Cortex of kidney (tissue), 1 donor: ENCODE measurements at places on chromosomes 11 and 22.

- DNase-seq, result no peak
Observed at GRCh38 chr22:22156716-22157347, 87.8 kb upstream of the VPREB1 start.

DNA sequence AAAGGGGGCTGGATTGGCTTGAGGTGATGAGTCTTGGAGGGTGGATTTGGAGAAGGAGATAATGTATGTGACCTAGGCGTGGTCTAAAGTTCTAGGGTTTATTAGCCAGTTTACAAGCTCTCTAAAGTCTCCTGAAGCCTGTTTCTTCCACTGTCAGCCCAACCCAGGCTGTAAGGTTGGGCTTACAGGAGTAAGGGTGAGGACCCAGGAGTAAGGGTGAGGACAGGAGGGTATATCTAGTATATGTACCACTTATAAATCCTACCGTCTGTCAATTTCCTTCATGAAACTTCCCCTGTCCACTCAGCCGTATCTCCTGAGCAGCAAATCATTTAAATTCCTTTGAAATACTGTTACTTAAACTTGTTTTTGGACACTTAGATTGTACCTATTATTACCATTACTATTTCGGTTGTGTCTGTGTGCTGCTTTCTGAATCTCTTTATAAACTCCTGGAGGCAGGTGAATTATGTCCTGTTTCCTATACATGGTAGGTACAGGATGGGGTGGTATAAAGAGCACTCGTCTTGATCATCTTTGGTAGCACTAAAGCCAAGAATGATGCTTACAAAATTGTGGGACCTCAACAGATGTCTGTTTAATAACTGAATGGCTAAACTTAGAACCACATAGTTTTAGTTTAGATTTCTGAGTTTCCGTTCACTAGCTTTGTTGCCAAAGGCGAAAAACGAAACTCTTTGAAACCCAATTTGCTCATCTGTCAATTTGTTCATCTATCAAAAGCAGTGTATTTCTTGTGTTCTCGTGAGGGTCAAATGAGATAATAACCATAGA, 192.0 kb downstream of the GRIK4 start:
- DNase-seq, result no peak

DNA sequence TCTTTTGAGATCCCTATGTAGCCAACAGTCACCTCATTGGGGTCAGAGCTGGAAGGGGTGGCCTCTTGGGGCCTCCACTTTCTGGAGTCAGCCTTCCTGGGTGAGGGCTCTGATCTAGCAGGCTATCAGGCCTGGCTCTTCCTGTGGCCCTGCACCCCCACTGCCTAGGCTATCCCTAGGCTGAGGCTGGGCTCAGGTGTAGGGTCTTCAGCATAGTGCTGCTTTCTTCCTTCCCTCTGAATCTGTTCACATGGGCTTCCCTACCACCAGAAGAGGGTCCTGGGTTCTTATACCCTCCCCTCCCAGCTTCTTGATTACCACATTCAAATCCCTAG, 456 bp upstream of the SPI1 start:
- no peak for DNase-seq

GRCh38 chr11:114039551-114039950, 20.0 kb upstream of the ZBTB16 start:
- DNase-seq, result no peak

- no peak for DNase-seq
Observed at GRCh38 chr22:49586244-49586748, 241.4 kb downstream of the BRD1 start.

DNA sequence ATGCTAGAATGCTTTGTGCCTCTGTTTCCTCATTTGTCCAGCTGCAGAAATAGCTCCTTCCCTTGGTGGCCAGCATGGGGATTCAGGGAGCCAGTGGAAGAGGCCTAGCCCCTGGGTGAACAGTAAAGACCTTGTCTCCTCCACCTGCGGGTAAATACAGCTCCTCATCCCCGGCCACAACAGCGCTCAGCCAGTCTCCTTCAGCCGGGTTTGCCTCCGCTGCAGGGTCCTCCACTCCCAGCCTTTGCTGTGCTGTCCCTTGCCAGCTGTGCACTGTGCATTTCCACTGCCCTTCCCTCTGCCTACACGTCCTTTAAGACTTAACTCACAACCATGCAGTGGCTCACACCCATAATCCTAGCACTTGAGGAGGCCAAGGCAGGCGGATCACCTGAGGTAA, 1.5 kb upstream of the CDC42EP1 start:
- no peak for DNase-seq
